ENCODE measurements at places on chromosomes 11 and 22. TPM values are rescaled to one million over a fixed set of nuclear protein-coding genes. Genes with fewer than 3 reads are reported as not detected.

The NCF4 gene
- total RNA-seq, result 66.5 TPM

The STARD10 gene
- total RNA-seq, result 29.8 TPM

DNA sequence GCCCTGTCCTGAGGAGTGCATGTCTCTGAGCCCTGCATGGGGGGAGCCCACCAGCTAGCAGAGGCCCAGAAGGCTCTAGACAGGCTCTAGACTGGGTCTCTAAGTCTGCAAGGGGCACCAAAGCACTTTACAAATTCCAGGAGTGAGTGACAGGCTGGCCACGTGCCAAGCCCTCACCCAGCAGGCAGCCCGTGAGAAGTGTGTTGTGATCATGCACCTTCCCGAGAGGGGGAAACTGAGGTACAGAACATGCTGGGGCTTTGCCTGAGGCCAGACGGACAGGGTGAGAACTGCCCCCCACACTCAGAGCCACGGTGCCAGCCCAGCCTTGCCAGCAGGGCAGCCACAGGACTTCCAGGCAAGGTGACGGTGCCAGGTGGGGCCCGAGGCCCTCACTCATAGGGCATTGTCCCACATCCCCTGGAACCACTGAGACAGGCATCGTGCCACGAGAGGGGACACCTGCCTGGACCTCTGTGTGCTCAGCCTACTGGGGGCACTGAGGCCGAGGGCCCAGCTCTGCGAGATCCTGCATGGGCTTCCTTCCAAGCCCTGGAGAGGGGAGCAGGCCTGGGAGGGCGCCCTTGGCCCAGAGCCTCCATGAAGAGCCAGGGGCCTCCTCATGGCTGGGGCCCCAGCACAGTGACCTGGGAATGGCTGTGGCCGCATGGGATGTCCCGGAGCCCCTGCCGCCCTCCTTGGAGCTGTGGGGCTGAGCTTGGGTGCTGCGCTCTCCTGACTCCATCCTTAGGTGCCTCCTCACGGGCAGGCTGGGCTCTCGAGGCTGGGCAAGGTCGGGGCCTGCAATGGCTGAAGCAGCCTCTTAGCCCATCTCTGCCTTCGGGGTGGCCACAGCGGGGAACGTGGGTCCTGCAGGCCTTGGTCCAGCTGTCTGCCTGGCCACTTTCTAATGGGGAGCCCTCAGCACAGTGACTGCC is 121.5 kb downstream of the KCNQ1OT1 start:
- H3K36me3 ChIP-seq, result no peaks in the 10 kb centered on the region
- no peak overlapping the region for H3K27ac ChIP-seq
- H3K4me3 ChIP-seq, result no peak overlapping the region
- H3K27me3 ChIP-seq, result no peaks in the 10 kb centered on the region

The CTSD gene
- 51.9 TPM for total RNA-seq

DNA sequence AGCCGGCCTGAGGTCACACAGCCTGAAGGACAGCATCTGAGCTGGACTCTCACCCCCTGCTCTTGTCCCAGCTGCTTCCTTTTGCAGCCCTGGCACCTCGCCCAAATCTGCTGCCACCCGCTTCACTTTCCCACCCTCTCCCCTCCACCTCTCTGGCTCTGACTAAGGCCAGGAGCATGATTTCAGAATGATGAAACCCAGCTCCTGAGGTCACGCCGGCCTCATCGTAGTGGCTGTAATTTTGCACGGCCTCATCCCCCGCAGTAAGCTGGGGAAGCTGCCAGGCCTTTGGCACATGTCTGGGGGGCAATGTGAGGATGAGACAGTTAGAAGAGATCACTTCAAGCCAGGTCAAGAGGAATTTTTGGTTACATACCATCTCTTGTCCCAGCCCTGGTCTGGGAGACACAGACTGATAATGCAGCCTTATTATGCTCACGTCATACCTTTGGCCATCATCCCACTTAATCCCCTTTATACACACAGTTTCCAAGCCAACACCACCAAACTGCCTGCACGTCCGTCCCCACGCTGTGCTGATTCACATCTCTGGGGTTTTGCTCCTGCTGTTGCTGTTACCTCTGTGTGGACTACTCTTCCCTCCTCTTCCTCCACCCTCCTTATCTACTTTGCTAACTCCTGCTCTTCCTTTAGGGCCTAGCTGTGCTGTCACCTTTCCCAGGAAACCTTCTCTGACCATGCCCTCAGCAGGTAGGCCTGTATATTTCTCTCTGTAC is 58.1 kb downstream of the CHRDL2 start:
- no peaks in the 10 kb centered on the region for H3K27me3 ChIP-seq
- no peaks in the 10 kb centered on the region for H3K4me1 ChIP-seq
- no peak overlapping the region for H3K4me3 ChIP-seq
- H3K36me3 ChIP-seq, result no peaks in the 10 kb centered on the region
- no peak overlapping the region for H3K27ac ChIP-seq

- H3K4me3 ChIP-seq, result no peak within 1 kb of the TSS
- no peak for DNase-seq
- H3K4me1 ChIP-seq, result peaks cover 9% of the 10 kb centered on the region
- no peaks in the 10 kb centered on the region for H3K36me3 ChIP-seq
- H3K27ac ChIP-seq, result no peak within 1 kb of the TSS
These were observed at the start of gene MPZL2 for GRCh38 chr11:118263695-118264568. MPZL2 (minus strand) TSS chr11:118264297; CDS start chr11:118264153, 144 bp downstream.

The APLNR gene
- not detected for total RNA-seq

The CFAP300 gene
- not detected for total RNA-seq

- peaks cover 9% of the 10 kb centered on the region for H3K36me3 ChIP-seq
- H3K27ac ChIP-seq, result peak overlapping the region; percentile 13
- DNase-seq, result peak; percentile 30
- H3K4me3 ChIP-seq, result no peak overlapping the region
- peaks cover 10% of the 10 kb centered on the region for H3K4me1 ChIP-seq
- H3K27me3 ChIP-seq, result no peaks in the 10 kb centered on the region
These were observed 20.8 kb upstream of the IL18BP start for GRCh38 chr11:71977743-71978418.

DNA sequence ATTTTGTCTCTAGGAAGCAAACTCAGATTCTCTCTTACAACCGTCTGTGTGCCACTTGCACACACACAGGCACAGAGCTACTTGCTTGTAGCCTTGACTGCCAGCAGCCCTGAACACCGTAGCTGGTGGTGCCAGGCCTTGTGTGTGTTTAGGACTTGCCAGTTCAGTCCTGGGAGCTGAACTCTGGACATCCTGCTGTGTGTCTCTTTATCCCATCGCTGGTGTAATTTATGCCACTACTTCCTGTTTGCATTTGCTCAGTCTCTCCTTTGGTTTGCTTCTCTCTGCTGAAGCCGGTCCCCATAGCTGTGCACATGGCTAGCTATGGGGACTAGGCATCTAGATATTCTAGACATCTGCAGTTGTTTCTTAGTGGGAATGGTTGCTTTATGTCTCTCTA is 24.0 kb downstream of the MARK2 start:
- no peak overlapping the region for H3K27ac ChIP-seq
- DNase-seq, result no peak
- H3K4me1 ChIP-seq, result peaks cover 24% of the 10 kb centered on the region
- no peaks in the 10 kb centered on the region for H3K27me3 ChIP-seq
- peaks cover 9% of the 10 kb centered on the region for H3K36me3 ChIP-seq

DNA sequence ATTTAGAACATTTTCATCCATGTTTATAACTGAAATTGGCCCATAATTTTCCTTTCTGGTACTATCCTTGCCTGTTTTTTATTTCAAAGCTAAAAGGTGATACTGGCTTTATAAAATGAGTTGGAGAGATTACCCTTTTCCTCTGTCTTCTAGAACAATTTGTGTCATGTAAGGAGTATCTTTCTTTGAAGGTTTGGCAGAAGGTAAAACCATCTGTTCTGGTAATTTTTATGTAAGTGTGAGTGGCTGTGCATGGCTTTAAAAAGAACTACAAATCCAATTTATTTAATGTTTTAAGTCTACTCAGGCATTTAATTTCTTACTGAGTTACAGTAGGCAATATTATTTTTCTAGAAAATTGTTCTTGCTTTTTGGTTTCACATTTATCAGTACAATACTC is 7.7 kb upstream of the MRGPRD start:
- H3K4me1 ChIP-seq, result no peaks in the 10 kb centered on the region
- no peaks in the 10 kb centered on the region for H3K27me3 ChIP-seq
- H3K27ac ChIP-seq, result no peak overlapping the region
- H3K4me3 ChIP-seq, result no peak overlapping the region

DNA sequence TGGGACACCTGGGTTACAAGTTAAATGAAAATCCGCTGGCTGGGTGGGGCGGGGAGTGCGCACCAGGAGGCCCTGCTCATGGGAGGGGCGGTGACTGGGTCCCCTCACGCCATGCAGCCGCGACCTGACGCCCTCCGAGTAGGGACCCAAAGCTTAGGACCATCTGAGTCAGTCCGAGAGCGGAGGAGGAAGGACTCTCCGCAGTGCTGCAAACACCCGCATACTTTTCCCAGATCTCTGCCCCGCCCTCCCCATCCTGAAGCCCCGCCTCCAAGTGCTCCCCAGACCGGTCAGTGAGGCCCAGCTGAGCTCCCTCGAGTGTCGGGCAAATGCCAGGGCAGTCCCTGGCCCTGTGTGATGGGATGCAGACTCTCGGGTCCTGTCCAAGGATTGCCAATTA is 6.6 kb upstream of the FLI1 start:
- no peak for DNase-seq
- peaks cover 24% of the 10 kb centered on the region for H3K27me3 ChIP-seq
- peak overlapping the region; percentile 35 for H3K4me3 ChIP-seq
- peaks cover 15% of the 10 kb centered on the region for H3K4me1 ChIP-seq

GRCh38 chr22:35840302-35840739 is 122.6 kb downstream of the APOL5 start:
- no peak overlapping the region for H3K4me3 ChIP-seq
- no peaks in the 10 kb centered on the region for H3K27me3 ChIP-seq
- no peak overlapping the region for H3K27ac ChIP-seq
- H3K36me3 ChIP-seq, result no peaks in the 10 kb centered on the region

GRCh38 chr11:120912504-120912903 is 111.4 kb upstream of the TBCEL start:
- H3K4me1 ChIP-seq, result no peaks in the 10 kb centered on the region
- H3K36me3 ChIP-seq, result no peaks in the 10 kb centered on the region
- DNase-seq, result no peak
- H3K4me3 ChIP-seq, result no peak overlapping the region

DNA sequence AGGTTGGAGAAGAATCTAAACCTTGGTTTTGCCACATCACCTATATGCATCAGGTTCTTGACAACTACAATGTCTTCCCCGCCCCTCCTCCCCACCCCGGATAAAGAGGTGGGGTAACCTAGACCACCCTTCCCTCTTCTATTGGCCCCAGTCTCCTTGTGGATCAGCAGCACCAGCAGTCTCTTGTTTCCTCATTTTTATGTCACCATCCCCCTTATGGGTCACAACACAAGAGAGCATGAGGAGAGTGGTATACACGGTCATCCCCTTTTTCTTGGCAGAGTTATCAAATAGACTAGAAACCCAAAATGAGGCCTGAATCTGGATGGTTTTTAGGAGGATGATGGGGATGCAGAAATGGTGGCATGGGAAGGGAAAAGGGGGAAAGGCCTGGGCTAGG is 1.2 kb downstream of the MS4A4E start:
- no peaks in the 10 kb centered on the region for H3K4me1 ChIP-seq
- no peaks in the 10 kb centered on the region for H3K27me3 ChIP-seq
- DNase-seq, result no peak
- H3K27ac ChIP-seq, result no peak overlapping the region
- H3K4me3 ChIP-seq, result no peak overlapping the region
- no peaks in the 10 kb centered on the region for H3K36me3 ChIP-seq

- no peak overlapping the region for H3K4me3 ChIP-seq
- no peak for DNase-seq
- H3K36me3 ChIP-seq, result no peaks in the 10 kb centered on the region
- no peak overlapping the region for H3K27ac ChIP-seq
- H3K27me3 ChIP-seq, result no peaks in the 10 kb centered on the region
These were observed 563.9 kb upstream of the B3GAT1 start for GRCh38 chr11:134975866-134976376.

The KCNQ1OT1 gene
- 1.3 TPM for total RNA-seq

DNA sequence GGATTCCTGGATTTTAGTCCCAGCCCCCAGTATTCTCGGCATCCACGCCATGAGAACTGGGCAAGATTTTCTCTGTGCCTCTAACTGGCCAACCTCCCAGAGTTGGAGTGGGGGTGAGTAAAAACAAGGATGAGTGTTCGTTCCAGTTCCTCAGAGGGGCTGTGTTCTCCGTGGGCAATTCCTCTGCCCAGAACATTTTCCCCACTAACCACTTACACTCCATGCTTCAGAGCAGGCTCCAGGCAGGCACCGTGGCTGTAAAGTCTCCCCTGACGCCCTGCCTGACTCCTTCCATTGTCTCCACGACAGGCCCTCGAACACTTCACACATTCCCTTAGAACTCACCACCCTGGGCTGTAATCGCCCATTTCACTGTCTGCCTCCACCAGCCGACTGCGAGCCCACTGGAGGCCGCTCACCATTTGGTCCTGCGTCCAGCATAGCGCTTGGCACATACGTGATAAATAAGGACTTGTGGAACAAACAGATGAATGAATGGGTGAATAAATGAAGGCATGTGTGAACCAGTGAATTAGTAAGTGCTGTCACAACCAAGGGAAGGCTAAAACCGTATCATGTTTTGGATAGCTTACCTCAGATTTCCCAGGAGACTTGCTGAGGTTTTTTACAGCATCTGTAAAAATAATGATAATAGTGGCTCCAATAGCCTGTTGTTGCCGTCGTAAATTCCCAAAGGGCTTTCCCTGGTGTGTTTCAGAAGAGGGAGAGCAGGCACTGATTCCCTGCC is 6.1 kb downstream of the APLNR start:
- no peak overlapping the region for H3K27ac ChIP-seq
- H3K4me3 ChIP-seq, result no peak overlapping the region
- H3K27me3 ChIP-seq, result no peaks in the 10 kb centered on the region
- no peak for DNase-seq

- H3K4me3 ChIP-seq, result no peak overlapping the region
- no peak for DNase-seq
- H3K27ac ChIP-seq, result no peak overlapping the region
- H3K4me1 ChIP-seq, result no peaks in the 10 kb centered on the region
These were observed 39.5 kb upstream of the SLC1A2 start for GRCh38 chr11:35458846-35459245.
